Prostate gland (tissue), 2 donors: ENCODE measurements at places on chromosomes 6 and 20. TPM values are rescaled to one million over a fixed set of nuclear protein-coding genes. Genes with fewer than 3 reads are reported as not detected.
A peak's percentile ranks its signal among the peaks of the same experiment; 100 is the strongest.

DNA sequence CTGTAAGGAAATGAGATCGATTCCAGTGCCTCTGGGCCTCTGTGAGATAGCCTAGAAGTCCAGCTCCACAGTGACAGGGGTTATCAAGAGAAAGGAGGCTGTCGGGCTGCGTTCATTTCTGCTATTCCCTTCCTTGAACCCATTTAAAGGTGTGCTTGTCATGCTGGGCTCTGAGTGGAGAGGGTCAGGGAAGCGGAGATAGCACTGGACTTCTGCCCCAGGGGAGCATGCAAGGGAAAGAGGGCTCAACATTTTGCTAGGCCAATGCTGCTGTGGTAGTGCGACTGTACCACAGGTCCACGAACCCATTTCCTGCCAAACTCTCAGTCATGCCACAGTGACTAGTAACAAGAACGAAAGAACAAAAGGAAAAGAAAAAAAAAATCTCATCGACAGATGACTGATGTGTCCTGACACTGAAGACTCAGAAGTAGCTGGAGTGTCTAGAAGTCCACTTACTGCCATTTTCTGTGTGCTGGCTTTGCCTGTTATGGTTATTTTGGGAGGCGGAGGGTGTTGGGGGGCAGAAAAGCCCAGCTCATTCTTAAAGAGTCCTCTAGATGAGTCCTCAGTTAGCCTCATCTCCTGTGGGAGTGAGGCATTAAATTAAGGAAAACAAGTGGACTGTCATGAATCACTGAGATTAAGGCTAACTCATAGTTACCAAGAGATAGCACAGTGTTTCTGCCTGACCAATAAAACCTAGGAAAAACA, 8.1 kb downstream of the NEDD9 start:
- DNase-seq, result no peak
- H3K27ac ChIP-seq, result peak overlapping the region; percentile 50
- H3K27me3 ChIP-seq, result no peaks in the 10 kb centered on the region

DNA sequence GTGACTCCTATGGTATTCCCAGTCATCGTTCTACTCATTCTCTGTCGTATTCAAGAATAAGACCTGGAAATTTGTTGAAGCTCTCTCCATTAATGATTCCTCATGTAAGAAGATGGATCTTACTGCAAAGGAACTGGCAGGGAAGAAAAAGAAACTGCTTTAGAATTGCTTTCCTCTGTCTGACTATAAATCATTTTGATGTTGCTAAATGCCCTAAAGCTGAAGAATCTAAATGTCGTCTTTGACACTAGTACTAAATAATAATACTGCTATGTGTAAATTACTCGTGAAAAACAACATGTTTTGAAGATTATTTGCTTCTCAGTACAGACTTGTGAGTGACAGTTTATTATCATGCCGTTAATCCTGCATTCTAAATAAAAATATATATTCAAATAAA, 20.5 kb upstream of the MYLIP start:
- DNase-seq, result no peak
- H3K36me3 ChIP-seq, result no peaks in the 10 kb centered on the region
- H3K27ac ChIP-seq, result no peak overlapping the region
- no peaks in the 10 kb centered on the region for H3K4me1 ChIP-seq

- H3K36me3 ChIP-seq, result no peaks in the 10 kb centered on the region
- H3K4me1 ChIP-seq, result no peaks in the 10 kb centered on the region
- DNase-seq, result no peak
- peak overlapping the region; percentile 34 for H3K27ac ChIP-seq
Measured at GRCh38 chr6:135322427-135323201, 141.5 kb downstream of the MYB start.

DNA sequence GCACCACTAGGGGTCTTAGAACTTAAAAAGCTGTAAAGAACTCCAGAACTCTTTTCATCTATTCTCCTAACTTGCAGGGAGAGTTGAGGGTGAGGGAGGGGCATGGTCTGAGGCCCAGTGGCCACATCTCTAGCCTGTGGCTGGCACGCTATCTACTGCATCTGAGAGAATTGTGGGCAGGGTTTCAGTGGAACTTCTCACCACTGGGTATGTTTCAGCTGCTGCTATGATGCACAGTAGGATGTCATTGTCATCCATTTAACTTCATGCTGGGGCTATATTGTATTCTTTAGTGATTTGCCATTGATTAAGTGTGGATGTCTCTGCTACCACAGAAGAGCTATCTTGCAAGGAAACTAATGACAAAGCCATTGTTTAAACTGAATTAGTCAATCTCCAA, 4.5 kb downstream of the TMEM14A start:
- no peaks in the 10 kb centered on the region for H3K27me3 ChIP-seq
- no peak overlapping the region for H3K27ac ChIP-seq
- no peak overlapping the region for H3K4me3 ChIP-seq
- no peaks in the 10 kb centered on the region for H3K36me3 ChIP-seq
- no peaks in the 10 kb centered on the region for H3K4me1 ChIP-seq

- peaks cover 3% of the 10 kb centered on the region for H3K36me3 ChIP-seq
- no peak overlapping the region for H3K4me3 ChIP-seq
- H3K4me1 ChIP-seq, result no peaks in the 10 kb centered on the region
- no peak for DNase-seq
Measured at GRCh38 chr6:18234564-18234963, 29.8 kb downstream of the DEK start.

DNA sequence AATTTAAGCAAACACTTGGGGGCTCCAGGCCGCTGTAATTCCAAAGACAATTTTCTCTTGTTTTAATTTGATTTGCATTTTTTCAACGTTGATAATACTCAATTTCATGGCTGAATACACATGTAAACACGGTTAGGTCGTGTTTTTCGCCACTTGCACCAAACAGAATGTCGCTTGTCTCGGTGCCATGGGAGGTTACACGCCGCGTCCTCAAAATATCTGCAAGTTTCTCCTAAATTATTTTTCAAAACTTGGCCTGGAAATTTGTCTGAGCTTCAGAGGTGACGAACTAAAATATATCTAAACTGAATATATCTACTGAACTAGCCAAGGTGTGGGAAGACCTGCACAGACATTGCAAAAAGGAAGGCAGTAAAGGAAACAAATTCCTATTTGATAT, 15.0 kb downstream of the FOXA2 start:
- DNase-seq, result no peak
- no peak overlapping the region for H3K4me3 ChIP-seq
- peaks cover 34% of the 10 kb centered on the region for H3K27me3 ChIP-seq

GRCh38 chr6:55395871-55396270, 68.6 kb downstream of the GFRAL start:
- no peak overlapping the region for H3K27ac ChIP-seq
- no peaks in the 10 kb centered on the region for H3K36me3 ChIP-seq
- no peaks in the 10 kb centered on the region for H3K27me3 ChIP-seq
- no peaks in the 10 kb centered on the region for H3K4me1 ChIP-seq
- DNase-seq, result no peak
- no peak overlapping the region for H3K4me3 ChIP-seq

- no peak for DNase-seq
- H3K36me3 ChIP-seq, result no peaks in the 10 kb centered on the region
- H3K4me3 ChIP-seq, result no peak overlapping the region
- H3K27me3 ChIP-seq, result no peaks in the 10 kb centered on the region
Measured at GRCh38 chr20:16601047-16601446, 27.8 kb upstream of the KIF16B start.

- H3K4me1 ChIP-seq, result no peaks in the 10 kb centered on the region
- no peak overlapping the region for H3K4me3 ChIP-seq
- H3K27me3 ChIP-seq, result no peaks in the 10 kb centered on the region
Measured at GRCh38 chr6:154555073-154555677, 44.7 kb upstream of the CNKSR3 start.

GRCh38 chr6:10073341-10073740, 341.5 kb downstream of the TFAP2A start:
- H3K27me3 ChIP-seq, result no peaks in the 10 kb centered on the region
- H3K4me3 ChIP-seq, result no peak overlapping the region
- no peak overlapping the region for H3K27ac ChIP-seq
- DNase-seq, result no peak
- H3K4me1 ChIP-seq, result no peaks in the 10 kb centered on the region

- H3K27ac ChIP-seq, result no peak overlapping the region
- no peaks in the 10 kb centered on the region for H3K4me1 ChIP-seq
Measured at GRCh38 chr20:2987861-2988260, 55.6 kb upstream of the GNRH2 start.

- no peaks in the 10 kb centered on the region for H3K27me3 ChIP-seq
- no peak overlapping the region for H3K4me3 ChIP-seq
- H3K4me1 ChIP-seq, result peaks cover 10% of the 10 kb centered on the region
- DNase-seq, result no peak
- H3K27ac ChIP-seq, result no peak overlapping the region
Measured at GRCh38 chr6:170022827-170023619, 267.9 kb downstream of the DLL1 start.

DNA sequence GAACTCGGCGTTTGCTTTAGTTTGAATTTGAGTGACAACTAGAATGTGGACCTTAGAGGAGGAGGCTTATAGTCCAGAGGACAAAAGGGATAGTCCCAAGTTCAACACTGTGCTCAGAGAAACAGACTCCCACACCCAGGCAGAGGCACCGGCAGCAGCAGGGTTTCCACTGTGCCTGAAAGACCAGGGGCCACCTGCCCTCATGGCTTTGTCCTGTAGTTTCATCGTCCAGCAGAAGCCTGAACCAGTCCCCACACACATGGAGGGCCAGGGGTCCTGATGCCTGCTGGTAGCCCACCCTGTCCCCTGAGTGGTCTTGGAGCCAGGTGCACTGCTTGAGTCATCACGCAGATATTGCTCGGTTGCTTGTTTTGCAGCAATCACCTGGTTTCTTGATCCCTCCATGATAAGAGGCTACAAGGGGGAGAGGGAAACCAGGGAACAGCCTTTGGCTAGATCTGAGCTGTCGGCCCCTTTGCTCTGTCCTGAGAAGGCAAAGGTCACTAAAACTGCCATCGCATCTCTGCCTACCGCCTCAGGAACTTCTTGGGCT, 7.2 kb upstream of the ACSS1 start:
- H3K36me3 ChIP-seq, result no peaks in the 10 kb centered on the region
- H3K4me1 ChIP-seq, result no peaks in the 10 kb centered on the region
- no peak overlapping the region for H3K27ac ChIP-seq
- H3K4me3 ChIP-seq, result no peak overlapping the region
- no peak for DNase-seq

DNA sequence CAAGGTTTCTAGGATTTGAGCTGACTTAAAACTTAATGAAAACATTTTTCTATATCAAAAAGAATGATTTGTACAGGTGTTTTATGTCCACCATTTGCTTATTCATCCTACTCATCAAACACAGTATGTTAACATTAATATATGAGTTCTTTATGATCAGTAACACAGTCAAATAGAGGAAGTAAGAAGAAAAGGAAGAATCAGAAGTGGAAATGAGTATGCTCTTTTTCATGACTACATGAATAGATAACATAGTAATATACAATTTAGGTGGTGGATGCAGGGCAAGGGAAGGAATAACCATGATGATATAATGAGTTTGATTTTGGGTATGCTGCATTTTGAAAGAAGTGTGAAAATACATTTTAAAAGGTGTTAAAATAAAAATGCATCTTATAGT, 16.5 kb downstream of the KPNA5 start:
- no peaks in the 10 kb centered on the region for H3K27me3 ChIP-seq
- no peak overlapping the region for H3K4me3 ChIP-seq
- H3K36me3 ChIP-seq, result peaks cover 5% of the 10 kb centered on the region
- no peak for DNase-seq
- H3K27ac ChIP-seq, result no peak overlapping the region
- H3K4me1 ChIP-seq, result no peaks in the 10 kb centered on the region

DNA sequence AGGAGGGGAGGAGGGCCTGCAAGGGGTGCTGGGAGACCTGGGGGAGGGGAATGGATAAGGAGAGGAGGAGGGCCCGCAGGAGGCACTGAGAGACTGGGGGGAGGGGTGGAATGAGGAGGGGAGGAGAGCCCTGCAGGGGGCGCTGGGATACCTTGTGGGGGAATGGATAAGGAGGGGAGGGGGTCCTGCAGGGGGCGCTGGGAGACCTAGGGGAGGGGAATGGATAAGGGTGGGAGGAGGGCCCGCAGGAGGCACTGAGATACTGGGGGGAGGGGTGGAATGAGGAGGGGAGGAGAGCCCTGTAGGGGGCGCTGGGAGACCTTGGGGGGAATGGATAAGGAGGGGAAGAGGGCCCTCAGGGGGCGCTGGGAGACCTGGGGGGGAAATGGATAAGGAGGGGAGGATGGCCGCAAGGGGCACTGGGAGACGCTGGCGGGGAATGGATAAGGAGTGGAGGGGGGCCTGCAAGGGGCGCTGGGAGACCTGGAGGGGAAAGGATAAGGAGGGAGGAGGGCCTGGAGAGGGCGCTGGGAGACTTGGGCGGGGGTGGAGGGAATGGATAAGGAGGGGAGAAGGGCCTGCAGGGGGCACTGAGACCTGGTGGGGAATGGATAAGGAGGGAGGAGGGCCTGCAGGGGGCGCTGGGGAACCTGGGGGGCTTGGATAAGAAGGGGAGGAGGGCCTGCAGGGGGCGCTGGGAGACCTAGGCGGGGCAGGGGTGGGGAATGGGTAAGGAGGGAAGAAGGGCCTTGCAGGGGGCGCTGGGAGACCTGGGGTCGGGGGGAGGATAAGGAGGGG, 1.3 kb upstream of the CTCFL start:
- H3K4me1 ChIP-seq, result no peaks in the 10 kb centered on the region
- no peak for DNase-seq
- no peaks in the 10 kb centered on the region for H3K36me3 ChIP-seq
- no peaks in the 10 kb centered on the region for H3K27me3 ChIP-seq

DNA sequence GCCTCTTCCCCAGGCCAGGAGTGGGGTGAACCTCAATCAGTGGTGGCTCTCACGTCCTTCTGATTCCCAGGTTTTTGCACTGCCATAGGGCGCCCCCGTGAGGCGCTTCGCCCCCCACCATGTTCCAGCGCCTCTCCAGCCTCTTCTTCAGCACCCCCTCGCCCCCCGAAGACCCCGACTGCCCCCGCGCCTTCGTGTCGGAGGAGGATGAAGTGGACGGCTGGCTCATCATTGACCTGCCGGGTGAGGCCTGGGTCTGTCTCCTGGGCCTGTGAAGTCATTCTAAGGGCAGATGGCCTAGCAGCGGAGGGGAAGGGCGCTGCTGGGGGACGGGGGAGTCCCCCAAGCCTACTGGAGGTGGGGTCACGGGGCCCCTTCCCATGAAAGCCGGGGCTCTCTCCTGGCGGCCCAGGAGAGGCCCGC, 4.5 kb downstream of the TP53INP2 start:
- peak overlapping the region; percentile 59 for H3K4me3 ChIP-seq
- no peaks in the 10 kb centered on the region for H3K27me3 ChIP-seq
- peak; percentile 39 for DNase-seq
- peaks cover 5% of the 10 kb centered on the region for H3K4me1 ChIP-seq

- H3K4me3 ChIP-seq, result no peak overlapping the region
- no peaks in the 10 kb centered on the region for H3K36me3 ChIP-seq
- H3K27me3 ChIP-seq, result no peaks in the 10 kb centered on the region
- DNase-seq, result no peak
- H3K27ac ChIP-seq, result no peak overlapping the region
Measured at GRCh38 chr6:131931063-131931750, 20.0 kb downstream of the CCN2 start.

The C4B gene
- 49.2 TPM for total RNA-seq

The VNN1 gene
- 0.32 TPM for total RNA-seq

The EDN1 gene
- total RNA-seq, result 15.6 TPM

The SCGN gene
- 2.6 TPM for total RNA-seq

The DLK2 gene
- total RNA-seq, result 46.1 TPM

The ADGRB3 gene
- 3.1 TPM for total RNA-seq

The JPH2 gene
- total RNA-seq, result 31.1 TPM

The PRKN gene
- 21.2 TPM for total RNA-seq

The PAX1 gene
- not detected for total RNA-seq
